Stimulated activated CD4-positive, alpha-beta T cell treated with anti-CD3 and anti-CD28 coated beads, Interleukin-2, amount 100 ng/mL, for 24 hours (primary cell): ENCODE measurements at places on chromosomes 5 and 9.
A peak's percentile ranks its signal among the peaks of the same experiment; 100 is the strongest.

- DNase-seq, result peak; percentile 84
These were observed at the start of gene CAST for GRCh38 chr5:96661855-96662724. CAST (plus strand) TSS chr5:96662376; CDS start chr5:96662423, 47 bp downstream.

DNA sequence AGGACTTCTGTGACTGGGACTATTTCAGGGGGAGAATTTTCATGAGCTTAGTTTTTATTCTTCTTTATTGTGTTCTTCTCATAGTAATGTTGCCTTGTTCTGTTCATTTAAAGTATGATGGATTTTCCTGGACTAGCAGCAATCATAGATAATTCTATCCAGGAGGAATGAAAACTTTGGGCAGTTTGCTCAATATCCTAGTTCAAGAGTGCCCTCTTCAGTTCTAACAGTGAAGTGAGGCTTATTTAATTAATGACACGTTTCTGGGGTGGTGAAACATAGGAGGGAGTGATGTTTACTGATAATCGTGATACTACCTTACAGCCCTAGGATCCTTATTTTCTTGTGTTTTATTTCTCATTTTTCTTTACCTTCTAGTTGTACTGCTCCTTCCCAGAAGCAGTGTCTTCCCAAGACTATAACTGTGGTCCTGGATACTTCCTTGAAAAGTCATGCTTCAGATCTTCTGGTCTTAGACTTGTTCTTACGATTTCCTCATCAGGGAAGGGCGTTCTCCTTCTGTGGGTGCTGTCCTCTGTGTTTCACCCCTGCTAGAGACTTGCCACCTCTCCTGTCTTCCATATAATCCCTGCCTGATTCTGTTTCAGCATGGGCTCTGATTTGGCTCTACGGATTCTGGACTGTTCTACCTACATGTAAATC is 57.4 kb downstream of the CFAP95 start:
- no peak for DNase-seq

- DNase-seq, result no peak
These were observed 72.7 kb upstream of the SLC25A48 start for GRCh38 chr5:135761746-135762145.

GRCh38 chr9:123329329-123329955 is 26.6 kb upstream of the CRB2 start:
- no peak for DNase-seq
